ENCODE measurements at places on chromosomes 13 and 19.

DNA sequence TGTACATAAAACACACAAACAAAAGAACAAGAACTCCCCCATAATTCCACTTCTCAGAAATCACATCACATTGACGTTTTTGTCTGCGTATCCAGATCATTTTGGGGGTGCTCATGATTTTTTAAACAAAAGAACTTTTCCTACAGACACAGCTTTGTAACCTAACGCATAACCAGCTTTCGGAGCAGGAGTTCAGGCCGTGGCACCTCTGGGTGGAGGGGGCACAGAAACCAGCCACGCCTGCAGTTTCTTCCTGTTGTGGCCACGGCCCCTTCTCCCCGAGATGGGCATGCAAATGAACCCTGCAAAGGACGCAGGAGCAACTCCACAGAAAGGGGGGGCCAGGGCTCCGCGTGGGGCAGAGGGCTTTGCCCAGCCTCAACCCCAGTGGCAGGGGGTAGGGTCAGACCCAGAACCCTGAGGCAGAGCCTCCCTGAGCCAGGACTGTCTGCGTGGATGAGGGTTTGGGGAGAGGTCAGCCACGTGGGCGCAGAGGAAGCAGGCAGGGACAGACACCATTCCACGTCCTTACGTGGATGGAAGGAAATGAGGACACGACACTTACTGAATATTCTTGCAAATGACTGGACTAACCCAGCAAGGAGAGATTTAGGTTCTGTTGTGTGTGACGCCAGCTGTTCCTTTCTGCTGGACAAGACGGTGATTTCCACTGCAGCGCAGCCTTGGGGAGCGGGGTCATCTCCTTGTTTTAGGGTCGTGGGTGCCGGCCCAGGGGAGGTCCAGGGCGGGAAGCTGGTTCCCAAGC lies 64.4 kb downstream of the RASA3 start:
- peak; percentile 61 for DNase-seq

GRCh38 chr19:31600731-31601295 lies 251.6 kb upstream of the TSHZ3 start:
- no peak for DNase-seq

GRCh38 chr13:33108620-33109019 lies 92.4 kb downstream of the KL start:
- no peak for DNase-seq

- no peak for DNase-seq
Measured at GRCh38 chr13:29523199-29523961, 72.1 kb downstream of the SLC7A1 start.

DNA sequence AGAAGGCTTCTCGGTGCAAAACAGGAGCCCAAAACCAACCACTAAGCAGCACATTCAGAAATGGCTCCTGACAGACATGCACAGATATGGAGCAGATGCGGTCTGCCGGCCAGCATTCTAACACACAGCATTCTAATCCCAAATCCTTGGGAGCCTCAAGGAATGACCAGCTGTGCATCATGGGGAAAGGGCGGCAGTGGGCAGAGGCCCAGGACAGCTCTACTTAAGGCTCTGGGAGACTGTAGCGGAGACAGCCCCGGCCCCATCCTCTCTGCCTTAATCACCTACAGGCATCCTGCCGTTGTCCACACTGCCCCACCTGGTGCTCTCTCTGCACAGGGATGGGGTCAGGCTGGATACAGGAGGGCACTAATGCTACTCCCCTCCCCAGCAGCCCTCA lies 1016.0 kb downstream of the UQCRFS1 start:
- DNase-seq = peak; percentile 3

DNA sequence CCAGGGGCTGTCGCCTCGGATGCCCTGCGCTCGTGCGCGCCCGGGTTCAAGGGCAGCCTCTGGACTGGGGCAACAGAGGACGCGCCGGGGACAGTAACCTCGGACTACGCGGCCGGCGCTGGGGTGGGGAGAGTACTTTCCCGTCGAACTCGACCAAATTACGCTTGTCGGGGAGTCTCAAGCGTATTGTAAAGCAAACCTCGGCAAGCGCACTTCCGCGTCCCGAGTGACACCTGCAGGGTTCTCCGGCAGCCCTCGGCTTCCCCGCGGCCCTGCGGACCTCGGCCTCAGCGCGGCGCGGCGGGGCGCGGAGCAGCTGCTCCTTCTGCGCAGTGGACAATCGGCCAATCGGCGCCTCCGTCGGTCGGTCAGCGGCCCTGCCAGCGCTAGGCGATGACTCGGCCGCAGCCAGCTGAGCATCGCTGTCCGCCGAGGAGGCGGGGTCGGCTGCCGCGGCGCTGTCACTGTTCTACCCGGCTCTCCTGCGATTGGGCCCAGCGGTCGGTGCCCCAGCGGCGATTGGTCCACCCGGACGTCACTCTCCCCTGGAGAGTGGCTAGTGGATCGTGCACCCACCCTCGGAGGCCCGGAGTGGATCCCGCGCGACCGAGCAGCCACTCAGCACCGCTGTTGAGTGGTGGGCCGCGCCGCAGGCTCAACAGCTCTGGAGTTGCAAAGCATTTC lies at the start of gene SLC46A3:
Gene SLC46A3 (minus strand): TSS at position 428 of the 684 bp plus-strand sequence. CDS start 972 bp downstream, outside the sequence.
- peak; percentile 99 for DNase-seq

GRCh38 chr19:50974702-50975556 lies 5.5 kb upstream of the KLK6 start:
- no peak for DNase-seq

DNA sequence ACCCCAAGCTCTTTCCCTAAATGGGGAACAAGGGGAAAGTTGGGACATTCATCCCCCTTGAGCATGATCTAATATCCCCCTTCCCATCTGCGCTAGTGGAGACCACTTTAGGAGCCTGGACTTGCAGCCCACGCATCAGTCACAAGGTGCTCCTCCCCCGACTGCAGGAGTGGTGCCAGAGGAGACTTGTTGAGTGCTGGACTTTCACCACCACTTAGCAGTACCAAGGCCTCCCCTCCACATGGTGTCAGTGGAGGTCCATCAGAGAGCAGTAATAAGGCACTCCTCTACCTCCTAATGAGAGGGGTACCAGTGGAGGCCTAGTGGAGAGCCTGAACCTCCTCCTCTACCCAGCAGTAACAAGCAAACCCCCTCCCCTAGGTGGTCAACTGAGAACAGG lies 22.5 kb downstream of the CAB39L start:
- peak; percentile 10 for DNase-seq

DNA sequence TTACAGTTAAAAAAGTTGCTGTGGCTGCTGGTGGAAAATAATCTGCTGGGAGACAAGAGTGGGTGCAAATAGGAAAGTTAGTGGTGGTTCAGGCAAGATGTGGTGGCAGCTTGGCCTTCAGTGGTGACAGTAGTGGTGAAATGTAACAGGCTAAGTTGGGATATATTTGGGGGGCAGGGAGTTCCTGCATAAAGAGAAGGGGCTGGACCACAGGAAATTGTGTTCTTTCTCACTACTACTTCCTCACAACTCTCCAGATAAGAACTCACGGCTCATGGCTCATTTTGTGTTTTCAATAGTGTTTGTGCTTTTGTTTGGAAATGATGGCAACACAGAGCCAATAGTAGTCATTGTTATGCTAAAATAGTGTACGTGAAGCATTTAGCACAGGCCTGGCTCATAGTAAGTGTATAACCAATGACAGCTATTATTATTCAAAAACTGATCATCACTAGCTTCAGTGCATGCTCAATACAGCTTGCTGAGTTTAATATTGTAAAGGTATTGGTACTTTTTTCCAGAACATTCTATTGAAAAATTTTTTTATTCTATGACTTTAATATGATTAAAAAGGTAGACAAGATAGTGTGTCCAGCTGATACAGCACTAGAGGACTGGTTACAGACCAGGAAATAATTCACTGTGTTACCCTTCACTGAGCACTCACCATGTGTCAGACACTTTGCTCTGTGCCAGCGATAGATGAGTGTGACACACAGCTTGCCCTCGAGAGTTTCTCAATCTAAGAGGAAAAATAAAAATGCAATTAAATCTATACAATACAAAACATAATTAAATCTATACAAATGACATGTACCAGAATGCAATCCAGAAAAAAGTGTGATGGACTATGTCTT lies 209.8 kb downstream of the POU4F1 start:
- DNase-seq = no peak

GRCh38 chr13:46310066-46310465 lies 77.0 kb downstream of the RUBCNL start:
- no peak for DNase-seq

GRCh38 chr19:459724-460511 lies 915 bp downstream of the SHC2 start:
- peak; percentile 39 for DNase-seq

Measured in left colon (tissue), 2 donors.